Immature natural killer cell (primary cell): ENCODE measurements at places on chromosomes 1 and 21. TPM values are rescaled to one million over a fixed set of nuclear protein-coding genes. Genes with fewer than 3 reads are reported as not detected.

SELE gene
- not detected for polyA plus RNA-seq

FLG2 gene
- not detected for polyA plus RNA-seq

LRRC8D gene
- 24.7 TPM for polyA plus RNA-seq

SLFNL1 gene
- polyA plus RNA-seq: 0.11 TPM

ADORA1 gene
- 3.7 TPM for polyA plus RNA-seq

CRP gene
- polyA plus RNA-seq: not detected

CD247 gene
- 1,466 TPM for polyA plus RNA-seq

TIMM17A gene
- polyA plus RNA-seq: 34.7 TPM

TMPRSS3 gene
- polyA plus RNA-seq: not detected

DNAJC28 gene
- 1.00 TPM for polyA plus RNA-seq

AMIGO1 gene
- 3.6 TPM for polyA plus RNA-seq

CCDC185 gene
- not detected for polyA plus RNA-seq

CCDC190 gene
- polyA plus RNA-seq: not detected

ATP1B1 gene
- polyA plus RNA-seq: 9.0 TPM

PDE4B gene
- polyA plus RNA-seq: 25.1 TPM

DLGAP3 gene
- not detected for polyA plus RNA-seq

HYI gene
- polyA plus RNA-seq: 1.6 TPM

SCP2 gene
- polyA plus RNA-seq: 261 TPM

UROD gene
- polyA plus RNA-seq: 67.6 TPM

CFHR1 gene
- polyA plus RNA-seq: not detected

OR2L3 gene
- polyA plus RNA-seq: not detected

CYP4X1 gene
- polyA plus RNA-seq: not detected

TRPM2 gene
- 4.4 TPM for polyA plus RNA-seq

KCNK2 gene
- not detected for polyA plus RNA-seq

RXFP4 gene
- not detected for polyA plus RNA-seq

S100A16 gene
- polyA plus RNA-seq: not detected

P3H1 gene
- 17.3 TPM for polyA plus RNA-seq

CSMD2 gene
- polyA plus RNA-seq: not detected

TDRD5 gene
- not detected for polyA plus RNA-seq

SPRR3 gene
- polyA plus RNA-seq: not detected

LCE1F gene
- not detected for polyA plus RNA-seq

CHIA gene
- not detected for polyA plus RNA-seq

LCE1D gene
- not detected for polyA plus RNA-seq

CHRM3 gene
- polyA plus RNA-seq: not detected

TSSK3 gene
- 2.7 TPM for polyA plus RNA-seq

VTCN1 gene
- not detected for polyA plus RNA-seq

CD34 gene
- polyA plus RNA-seq: not detected

PRAMEF7 gene
- polyA plus RNA-seq: not detected

PGBD2 gene
- 9.3 TPM for polyA plus RNA-seq

SH2D5 gene
- not detected for polyA plus RNA-seq

LCE1B gene
- polyA plus RNA-seq: not detected

MAP10 gene
- polyA plus RNA-seq: 0.81 TPM

UTS2 gene
- polyA plus RNA-seq: 15.9 TPM

RHBG gene
- polyA plus RNA-seq: not detected

TOR1AIP2 gene
- 15.5 TPM for polyA plus RNA-seq

KCNJ9 gene
- not detected for polyA plus RNA-seq

MYCL gene
- polyA plus RNA-seq: 0.83 TPM

SH3BGR gene
- 2.4 TPM for polyA plus RNA-seq

TEX50 gene
- not detected for polyA plus RNA-seq

LRRIQ3 gene
- 1.0 TPM for polyA plus RNA-seq

HPDL gene
- 0.90 TPM for polyA plus RNA-seq

DMBX1 gene
- not detected for polyA plus RNA-seq

PLPPR5 gene
- not detected for polyA plus RNA-seq

KRTAP13-2 gene
- polyA plus RNA-seq: not detected

SLC1A7 gene
- 2.1 TPM for polyA plus RNA-seq

ERG gene
- polyA plus RNA-seq: not detected

RORC gene
- polyA plus RNA-seq: 1.6 TPM

SPATA46 gene
- not detected for polyA plus RNA-seq

SYCP1 gene
- polyA plus RNA-seq: not detected
